ENCODE measurements at places on chromosomes 13 and 19.

DNA sequence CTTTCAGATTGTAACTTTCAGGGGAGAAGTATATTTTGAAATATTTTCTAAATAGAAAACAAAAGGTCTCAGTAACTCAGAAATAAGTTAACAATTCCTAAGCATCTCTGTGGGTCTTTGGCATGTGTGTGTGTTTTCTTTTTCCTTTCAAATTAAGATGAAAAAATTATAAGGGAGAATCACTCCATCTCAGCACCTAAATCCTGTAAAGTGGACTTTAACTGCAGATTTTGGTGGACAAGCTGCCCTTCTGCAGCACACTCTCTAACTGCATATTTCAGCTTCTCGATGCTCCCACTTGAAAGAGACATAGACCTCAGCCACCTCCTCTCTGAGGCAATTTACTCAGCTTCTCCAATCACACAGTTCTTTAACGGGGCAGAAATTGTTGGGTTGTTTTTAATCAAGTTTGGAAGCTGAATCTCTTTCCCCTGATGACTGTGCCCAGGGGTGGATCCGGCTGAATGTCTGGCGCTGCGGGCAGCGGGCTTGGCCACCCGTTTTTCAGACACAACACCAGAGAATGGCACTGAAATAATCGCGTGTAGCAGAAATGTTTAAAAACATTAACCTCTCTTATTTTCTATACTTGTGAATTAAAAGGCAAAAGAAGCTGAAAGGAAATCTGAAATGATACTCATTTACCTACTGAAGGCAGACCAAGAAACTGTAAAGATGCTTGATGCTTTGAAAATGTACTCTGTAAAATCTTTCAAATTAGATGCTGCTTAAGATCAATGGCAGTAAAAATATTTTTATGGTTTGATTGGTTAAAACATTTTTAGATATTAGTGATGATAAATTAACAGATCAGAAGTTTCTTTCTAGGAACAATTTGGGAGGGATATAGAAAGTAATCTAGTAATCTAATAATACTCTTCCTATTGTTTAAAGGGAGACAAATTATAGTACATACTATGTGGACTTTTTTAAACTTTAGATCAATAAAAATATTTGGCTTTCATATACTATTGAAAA is 12.4 kb downstream of the ZIC2 start:
- no peak for DNase-seq

DNA sequence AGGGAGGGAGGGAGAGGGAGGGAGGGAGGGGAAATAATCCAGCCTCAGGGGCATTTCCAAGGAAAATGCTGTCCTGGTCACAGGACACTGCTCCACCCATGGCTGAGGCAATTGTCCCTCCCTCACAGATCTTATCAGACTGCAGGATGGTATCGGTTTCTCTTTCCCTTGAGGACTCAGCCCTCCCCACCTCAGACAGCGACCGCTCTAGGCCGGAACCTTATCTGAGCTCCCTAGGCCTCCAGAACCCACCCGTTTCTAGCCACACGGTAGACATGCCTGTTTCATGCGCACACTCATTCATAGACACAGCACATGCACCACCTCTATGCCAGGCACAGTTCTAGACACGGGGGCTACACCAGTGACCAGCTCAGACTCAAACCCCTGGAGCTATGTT is 10.0 kb upstream of the IZUMO2 start:
- peak; percentile 17 for DNase-seq

- DNase-seq = no peak
Measured at GRCh38 chr13:74966275-74966674, 515.7 kb downstream of the TBC1D4 start.

DNA sequence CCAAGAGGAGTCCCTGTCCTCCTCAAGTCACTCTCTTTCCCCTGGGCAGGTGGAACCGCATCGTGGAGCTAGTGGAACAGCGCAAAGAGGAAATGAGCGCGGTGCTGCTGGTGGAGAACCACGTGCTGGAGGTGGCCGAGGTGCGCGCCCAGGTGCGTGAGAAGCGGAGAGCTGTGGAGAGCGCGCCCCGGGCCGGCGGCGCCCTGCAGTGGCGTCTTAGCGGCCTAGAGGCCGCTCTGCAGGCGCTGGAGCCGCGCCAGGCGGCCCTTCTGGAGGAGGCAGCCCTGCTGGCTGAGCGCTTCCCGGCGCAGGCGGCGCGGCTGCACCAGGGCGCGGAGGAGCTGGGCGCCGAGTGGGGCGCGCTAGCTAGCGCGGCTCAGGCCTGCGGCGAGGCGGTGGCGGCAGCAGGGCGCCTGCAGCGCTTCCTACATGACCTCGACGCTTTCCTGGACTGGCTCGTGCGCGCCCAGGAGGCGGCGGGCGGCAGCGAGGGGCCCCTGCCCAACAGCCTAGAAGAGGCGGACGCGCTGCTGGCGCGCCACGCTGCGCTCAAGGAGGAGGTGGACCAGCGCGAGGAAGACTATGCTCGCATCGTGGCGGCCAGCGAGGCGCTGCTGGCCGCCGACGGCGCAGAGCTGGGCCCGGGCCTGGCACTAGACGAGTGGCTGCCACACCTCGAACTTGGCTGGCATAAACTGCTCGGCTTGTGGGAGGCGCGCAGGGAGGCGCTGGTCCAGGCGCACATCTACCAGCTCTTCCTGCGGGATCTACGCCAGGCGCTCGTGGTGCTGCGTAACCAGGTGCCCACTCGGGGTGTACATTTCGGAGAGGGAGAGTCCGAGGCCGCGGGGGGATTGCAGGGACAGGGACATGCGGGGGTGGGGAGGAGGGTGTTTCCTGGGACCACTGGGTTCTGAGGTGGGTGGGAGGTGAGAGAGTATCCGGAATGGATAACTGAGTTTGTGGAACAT is 52.8 kb downstream of the SPTBN4 start:
- DNase-seq = no peak

DNA sequence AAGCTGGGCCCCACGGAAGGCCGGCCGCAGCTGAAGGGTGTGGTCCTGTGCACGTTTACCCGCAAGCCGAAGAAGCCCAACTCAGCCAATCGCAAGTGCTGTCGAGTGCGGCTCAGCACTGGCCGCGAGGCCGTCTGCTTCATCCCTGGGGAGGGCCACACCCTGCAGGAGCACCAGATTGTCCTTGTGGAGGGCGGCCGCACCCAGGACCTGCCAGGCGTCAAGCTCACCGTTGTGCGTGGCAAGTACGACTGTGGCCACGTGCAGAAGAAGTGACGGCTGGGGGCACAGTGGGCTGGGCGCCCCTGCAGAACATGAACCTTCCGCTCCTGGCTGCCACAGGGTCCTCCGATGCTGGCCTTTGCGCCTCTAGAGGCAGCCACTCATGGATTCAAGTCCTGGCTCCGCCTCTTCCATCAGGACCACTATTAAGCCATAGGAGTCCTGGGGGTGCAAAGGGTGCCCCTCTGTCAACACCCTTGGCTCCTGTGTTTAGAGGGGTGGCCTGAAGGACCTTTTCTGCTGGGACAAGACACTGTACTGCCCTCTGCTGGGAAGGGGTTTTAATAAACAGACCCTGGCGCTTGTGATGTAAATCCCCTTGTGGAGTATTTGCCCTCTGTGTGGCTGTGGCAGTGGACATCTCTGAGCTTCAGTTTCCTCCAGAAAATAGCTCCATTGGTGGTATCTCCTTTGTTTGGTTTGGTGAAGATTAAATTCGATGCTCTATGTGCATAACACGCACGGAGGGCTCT is 1.9 kb downstream of the MRPS12 start:
- peak; percentile 63 for DNase-seq

- DNase-seq = no peak
Measured at GRCh38 chr19:32917616-32917996, 48.0 kb upstream of the SLC7A9 start.

DNA sequence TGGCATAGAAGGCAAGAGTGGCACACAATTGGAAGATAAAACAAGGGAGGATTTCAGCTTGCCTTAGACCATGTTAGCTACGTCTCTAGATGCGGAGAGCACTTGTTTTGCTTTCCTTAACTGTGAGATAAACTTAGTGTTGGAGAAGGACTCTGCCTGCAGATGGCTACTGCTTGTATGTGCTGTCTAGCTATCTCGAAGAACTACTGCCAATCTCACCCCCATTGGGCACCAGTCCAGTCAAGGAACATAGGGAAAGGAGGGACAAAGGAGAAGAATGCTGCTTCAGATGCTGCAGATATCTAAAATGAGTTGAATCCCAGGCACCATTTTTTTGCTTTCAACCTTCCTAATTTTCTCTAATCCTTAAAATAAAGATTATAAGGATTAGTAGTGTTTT is 726.0 kb upstream of the ARGLU1 start:
- DNase-seq = no peak

- no peak for DNase-seq
Measured at GRCh38 chr13:97884707-97885468, 68.6 kb upstream of the IPO5 start.

DNA sequence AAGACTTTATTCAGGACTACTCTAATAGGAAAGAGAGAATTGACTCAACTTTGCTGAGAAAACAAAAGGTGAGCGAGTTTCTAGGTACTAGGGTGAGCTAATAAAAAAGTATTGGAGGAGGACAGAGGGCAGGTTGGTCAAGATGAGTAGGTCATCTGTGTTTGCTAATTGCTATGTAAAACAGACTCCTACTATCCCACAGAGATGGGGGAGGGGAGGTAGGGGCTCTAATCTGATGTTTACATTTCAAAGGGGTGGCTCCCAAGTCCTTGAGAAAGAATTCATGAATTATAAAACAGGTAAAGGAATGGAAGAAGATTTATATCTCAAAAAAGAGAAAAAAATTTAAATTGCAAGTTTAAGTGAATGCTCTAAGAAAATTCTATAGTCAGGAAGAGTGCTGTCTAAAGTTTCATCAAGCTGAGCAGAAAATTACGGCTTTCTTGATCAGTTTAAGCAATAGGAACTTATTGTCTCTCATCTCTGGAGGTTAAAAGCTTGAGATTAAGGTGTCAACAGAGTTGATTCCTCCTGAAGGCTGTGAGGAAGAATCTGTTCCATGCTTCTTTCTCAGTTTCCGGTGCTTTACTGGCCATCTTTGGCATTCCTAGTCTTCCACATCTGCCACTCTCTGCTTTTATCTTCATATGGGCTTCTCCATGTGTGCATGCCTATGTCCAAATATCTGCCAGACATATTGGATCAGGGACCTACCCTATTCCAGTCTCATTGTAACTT is 790.3 kb downstream of the SLITRK5 start:
- no peak for DNase-seq

DNA sequence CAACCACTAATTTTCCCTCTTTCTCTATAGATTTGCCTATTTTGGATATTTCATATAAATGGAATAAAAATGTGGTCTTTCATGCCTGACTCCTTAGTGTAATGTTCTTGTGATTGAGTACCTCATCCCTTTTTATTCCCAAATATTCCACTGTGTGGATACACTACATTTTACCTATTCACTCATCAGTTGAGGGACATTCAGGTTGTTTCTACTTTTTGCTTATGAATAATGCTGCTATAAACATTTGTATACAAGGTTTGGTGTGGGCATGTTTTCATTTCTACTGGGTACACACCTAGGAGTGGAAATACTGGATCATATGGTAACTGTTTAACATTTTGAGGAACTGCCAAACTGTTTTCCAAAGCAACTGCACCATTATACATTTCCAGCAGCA is 5.1 kb upstream of the WBP4 start:
- no peak for DNase-seq

GRCh38 chr13:42707586-42707985 is 73.8 kb upstream of the FAM216B start:
- DNase-seq = no peak

- DNase-seq = no peak
Measured at GRCh38 chr19:16419669-16420335, 52.0 kb downstream of the EPS15L1 start.

DNA sequence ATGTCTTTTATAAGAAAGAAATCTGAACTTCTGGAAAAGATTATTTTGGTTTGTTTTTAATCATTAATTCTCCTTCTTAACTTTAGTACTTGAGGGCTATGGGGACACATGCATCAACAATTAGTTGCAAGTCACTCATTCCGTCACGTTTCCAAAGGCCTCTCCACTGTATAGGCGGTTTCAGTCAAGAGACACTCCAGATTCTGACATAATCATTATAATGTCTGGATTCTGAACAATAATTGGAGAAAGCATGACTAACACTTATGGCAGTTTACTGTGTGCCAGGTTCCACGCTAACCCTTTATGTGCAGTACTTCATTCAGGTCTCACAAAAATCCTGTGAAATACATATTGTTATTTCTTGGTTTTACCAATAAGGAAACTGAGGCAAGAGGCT is 71.9 kb downstream of the TNFRSF19 start:
- no peak for DNase-seq

- peak; percentile 71 for DNase-seq
Measured at GRCh38 chr13:49627831-49628652, at the start of gene ARL11. ARL11 (plus strand) TSS chr13:49628507; CDS start chr13:49630448, 1,941 bp downstream.

- no peak for DNase-seq
Measured at GRCh38 chr19:41912899-41913537, 15.2 kb downstream of the ERFL start.

DNA sequence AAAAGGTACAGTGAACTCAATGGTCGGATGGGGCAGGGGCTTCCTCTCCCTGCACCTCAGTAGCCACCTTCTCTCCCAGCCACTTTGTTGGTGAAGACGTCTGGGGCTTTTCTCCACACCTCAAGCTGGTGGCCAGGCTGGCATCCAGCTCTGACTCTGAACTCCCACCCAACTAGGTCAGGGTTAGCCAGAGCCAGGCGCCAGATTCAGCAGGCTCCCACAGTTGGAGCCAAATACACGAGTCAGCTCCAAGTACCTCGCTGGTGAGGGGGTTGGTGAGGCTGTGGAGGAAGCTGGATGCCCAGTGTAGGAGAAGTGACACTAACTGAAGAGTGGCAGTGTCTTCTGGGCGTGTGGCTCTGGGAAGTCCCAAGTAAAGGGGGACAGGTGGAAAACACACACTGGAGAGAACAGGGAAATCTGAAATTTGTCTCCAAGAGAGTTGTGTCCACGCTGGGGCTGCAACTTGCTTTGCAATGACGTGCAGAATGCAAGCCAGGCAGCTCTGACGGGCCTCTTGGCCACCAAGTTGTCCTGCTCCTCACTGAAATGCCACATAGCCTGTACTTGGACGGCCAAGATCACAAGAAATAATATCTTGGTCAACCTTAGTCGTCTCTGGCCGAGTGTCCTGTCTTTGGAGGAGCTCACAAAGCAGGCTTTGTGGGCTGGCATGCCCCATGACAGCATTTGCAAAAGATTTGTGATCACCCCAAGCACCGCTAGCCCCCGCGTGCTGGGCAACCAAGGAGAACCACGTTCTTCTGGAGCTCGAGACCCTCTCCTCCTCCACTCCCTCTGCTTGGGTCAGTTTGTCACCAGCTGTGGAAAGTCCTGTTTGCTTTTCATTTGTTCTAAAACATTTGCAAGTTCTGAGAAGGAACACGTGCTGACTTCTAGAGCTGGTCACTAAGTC is 18.1 kb downstream of the SLC7A1 start:
- DNase-seq = no peak

DNA sequence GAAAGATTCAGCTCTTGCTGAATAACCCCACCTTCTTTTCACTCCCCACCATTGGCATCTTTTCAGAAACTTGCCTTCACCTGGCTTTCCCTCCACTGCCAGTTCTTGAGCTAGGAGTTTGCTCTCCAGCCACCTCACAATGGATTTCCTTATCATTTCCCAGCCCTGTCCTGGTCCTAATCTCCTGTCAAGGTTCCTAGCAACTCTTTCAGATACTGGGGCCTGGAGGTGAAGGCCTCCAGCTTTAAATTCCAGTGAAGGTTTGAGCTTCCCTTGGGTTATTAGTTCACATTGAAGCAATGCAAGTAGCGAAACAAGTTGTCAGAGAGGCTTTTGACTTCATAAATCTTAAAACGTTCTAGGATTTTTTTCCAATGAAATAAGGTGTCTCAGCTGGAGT is 320.8 kb upstream of the MAB21L1 start:
- DNase-seq = no peak

All from activated CD4-positive, alpha-beta T cell treated with anti-CD3 and anti-CD28 coated beads, Interleukin-2, amount 10 ng/mL, durations not matched to agents 7 days and 5 days (primary cell).